ENCODE measurements at places on chromosomes 13 and 19.
A peak's percentile ranks its signal among the peaks of the same experiment; 100 is the strongest.

DNA sequence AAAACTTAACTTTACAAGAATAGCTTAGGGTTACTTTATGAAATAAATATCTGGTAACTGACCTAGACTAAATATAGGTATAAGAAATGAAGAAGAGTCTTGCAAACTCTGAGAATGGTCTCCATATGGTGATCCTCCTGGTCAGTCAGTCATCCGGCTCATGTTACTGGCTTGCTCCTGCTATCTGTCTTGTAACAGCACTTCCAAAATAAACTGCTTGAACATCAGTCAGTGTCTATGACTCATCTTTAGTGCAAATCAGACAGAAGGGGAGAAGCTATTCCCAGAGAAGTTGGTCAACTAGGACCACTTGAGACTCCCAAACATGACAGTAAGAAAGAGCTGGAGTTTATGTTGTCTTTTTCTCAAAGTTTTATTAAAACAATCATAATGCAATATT, 1550.9 kb downstream of the PCDH9 start:
- no peak for DNase-seq

GRCh38 chr19:31574251-31574973, 225.2 kb upstream of the TSHZ3 start:
- no peak for DNase-seq

DNA sequence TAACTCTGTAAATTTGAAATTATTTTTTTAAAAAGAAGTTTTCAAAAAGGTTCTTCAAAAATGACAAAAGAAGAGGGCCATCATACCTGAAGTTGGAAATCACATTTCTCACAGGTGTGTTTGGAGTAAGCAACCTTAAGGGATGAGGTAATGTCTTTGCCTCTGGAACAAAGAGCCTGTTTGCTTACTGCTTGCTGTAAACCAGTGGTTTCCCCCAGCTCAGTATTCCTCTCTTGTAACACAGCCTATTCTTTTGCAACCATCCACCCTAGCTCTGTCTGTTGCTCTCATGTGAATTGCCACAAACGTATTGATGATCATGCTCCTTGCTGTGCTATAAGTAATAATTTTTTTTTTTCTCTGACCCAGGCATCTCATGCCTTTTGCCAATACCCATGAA, 38.1 kb downstream of the UCHL3 start:
- no peak for DNase-seq

DNA sequence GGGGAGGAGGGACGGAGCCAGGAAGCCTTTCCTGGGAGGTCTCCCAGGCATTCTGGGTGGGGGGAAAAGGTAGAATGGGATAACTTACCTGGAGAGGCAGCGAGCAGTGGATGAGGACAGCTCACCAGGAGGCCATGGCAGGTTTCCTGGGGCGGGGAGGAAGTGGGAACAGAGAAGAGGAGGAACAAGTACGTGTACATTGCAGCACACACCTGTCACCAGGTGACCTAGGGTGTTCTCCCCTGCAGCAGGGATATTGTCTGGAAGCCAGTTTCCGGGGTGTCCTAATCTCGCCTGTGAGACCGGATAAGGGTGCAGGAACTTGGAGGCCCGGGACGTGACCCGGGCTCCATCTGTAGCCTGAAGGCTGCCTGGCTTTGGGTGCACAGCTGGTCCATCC, at the start of gene FUT3:
Gene FUT3 (minus strand): TSS at position 148 of the 400 bp plus-strand sequence.
- no peak for DNase-seq

- no peak for DNase-seq
Observed at GRCh38 chr19:45472563-45473366, 5.0 kb downstream of the FOSB start.

GRCh38 chr19:44627631-44628030, 14.3 kb downstream of the IGSF23 start:
- DNase-seq, result no peak

- no peak for DNase-seq
Observed at GRCh38 chr19:8259922-8260247, 48.3 kb downstream of the CD320 start.

GRCh38 chr13:96490496-96490989, 400.6 kb downstream of the HS6ST3 start:
- no peak for DNase-seq

DNA sequence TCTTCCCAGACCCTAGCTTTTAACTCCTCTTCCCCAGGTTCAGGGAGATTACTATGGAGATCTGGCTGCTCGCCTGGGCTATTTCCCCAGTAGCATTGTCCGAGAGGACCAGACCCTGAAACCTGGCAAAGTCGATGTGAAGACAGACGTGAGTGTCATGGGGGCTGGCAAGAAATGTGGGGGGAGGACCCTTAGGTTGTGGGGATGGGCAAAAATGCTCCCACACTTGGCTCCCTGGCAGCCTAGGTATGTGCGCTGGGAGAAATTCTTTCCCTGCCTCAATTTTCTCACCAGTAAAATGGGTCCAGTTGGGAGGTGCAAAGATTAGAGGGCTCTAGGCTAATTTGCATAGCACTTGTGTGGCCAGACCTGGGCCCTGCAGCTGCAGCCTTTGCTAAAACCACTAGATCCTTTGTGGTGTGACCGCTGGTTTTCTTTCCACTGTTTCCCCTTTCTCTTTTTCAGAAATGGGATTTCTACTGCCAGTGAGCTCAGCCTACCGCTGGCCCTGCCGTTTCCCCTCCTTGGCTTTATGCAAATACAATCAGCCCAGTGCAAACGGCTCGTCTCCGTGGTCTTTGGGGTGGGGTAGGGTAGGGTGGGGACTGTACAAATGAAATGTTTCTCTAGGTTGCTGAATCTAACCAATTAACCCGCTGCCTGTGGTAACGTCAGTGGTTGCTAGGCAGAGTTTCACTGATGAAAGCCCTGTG, 959 bp upstream of the RAB4B start:
- DNase-seq, result peak; percentile 92

DNA sequence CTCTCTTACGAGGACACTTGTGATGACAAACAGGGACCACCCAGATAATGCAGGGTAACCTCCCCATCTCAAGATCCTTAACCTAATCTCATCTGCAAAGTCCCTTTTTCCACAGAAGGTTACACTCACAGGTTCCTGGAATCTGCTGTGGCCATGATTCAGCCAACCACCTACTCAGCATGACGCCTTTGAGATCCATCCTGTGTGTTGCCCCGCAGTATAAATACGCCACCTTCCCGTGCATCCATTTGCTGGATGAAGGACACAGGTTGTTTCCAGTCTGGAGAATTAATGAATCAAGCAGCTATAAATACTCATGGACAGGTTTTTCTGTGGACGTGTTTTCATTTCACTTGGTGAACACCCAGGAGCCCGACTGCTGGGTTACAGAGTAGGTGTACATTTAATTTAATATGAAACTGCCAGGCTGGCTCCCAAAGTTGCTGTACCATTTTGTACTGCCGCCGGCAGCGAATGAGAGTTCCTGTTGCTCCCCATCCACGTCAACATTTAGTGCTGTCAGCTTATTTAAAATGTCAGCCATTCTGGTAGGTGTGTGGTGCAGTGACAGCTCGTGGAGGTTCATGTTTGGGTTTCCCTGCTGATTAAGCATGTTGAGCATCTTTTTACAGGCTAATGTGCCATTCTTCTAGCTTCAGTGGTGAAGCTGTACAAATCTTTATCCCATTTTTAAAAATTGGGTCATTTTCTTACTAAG, 40.2 kb downstream of the ELL start:
- DNase-seq, result no peak

- DNase-seq, result no peak
Observed at GRCh38 chr13:111854403-111854802, 212.5 kb upstream of the SOX1 start.

- no peak for DNase-seq
Observed at GRCh38 chr13:71939186-71939585, 72.2 kb upstream of the DACH1 start.

- DNase-seq, result no peak
Observed at GRCh38 chr19:49071860-49072547, 495 bp downstream of the KCNA7 start.

DNA sequence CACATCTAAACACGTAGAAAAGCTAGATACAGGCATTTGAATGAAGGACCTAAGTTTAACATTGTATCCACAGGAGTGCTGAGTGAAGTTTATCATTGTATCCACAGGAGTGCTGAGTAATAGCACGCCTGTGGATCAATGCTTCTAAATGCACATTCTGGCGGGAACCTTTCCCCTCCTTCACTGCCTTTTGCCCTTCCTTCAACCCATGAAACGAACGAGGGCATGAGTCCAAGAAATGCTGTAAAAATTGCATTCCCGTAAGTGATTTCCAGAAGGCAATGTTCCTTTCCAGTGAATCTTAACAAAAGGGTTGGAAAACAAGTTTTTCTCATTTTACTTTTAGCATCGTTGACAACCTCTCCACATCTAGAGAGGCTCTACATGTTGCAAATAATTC, 88.1 kb downstream of the ZDHHC20 start:
- no peak for DNase-seq

GRCh38 chr19:6418562-6418932, 6.1 kb downstream of the KHSRP start:
- DNase-seq, result no peak

DNA sequence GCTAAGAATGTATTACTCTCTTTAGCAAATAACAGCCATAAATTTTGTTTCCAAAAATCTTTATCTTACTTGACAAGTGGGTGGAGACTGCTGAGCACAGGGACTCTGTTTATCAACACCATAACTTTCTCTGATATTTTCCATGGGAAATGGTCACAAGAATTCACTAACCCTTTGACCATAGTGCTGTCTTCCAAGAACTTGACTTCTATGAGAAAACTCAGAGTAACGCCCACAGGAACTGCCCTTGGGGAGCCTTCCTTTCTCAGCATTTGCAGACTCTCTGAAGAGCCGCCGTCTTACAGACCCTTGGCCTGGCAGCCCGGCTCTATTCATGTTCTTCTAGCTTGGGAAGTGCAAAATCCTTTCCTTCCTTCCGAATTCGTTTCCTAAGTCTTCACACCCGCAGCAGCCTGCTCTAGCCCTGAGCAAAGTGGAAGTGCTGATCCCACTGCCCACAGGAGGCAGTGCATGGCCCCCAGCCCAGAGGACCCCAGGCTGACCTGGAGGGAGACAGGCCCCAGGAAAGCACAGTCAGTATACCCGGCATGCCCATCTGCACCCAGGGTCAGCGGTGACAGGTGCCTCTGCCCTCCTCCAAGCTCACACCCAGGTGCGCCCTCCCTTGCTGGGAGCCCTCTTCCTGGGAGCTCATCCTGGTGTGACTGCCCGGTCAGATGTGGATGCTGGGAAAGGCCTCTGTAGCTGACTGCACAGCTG, 10.2 kb downstream of the GAS6 start:
- no peak for DNase-seq

- no peak for DNase-seq
Observed at GRCh38 chr13:73055813-73056564, 2.8 kb upstream of the KLF5 start.

GRCh38 chr19:18190278-18190677, 2.7 kb upstream of the MPV17L2 start:
- no peak for DNase-seq

GRCh38 chr13:33224686-33225085, 60.9 kb downstream of the STARD13 start:
- DNase-seq, result no peak

DNA sequence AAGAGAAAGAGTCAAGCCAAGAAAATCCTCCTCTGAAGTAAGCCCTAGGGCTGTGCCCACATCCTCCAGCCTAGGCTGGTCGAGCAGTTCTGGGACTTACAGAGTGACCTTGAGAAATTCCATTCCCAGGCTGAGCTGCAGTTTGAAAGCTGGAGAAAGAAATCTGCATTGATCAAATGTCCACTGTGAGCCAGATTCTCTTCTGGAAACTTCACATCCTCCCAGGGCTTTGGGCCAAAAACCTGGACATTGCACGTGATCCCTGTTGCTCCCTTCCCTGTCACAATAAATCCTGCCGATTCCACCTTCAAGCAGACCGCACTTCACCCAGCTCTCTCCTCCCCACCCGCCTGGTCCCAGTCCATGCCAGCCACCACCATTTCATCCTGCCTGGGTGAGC, 15.7 kb downstream of the TMEM143 start:
- no peak for DNase-seq

GRCh38 chr19:47141695-47142094, 11.1 kb downstream of the SAE1 start:
- DNase-seq, result no peak

DNA sequence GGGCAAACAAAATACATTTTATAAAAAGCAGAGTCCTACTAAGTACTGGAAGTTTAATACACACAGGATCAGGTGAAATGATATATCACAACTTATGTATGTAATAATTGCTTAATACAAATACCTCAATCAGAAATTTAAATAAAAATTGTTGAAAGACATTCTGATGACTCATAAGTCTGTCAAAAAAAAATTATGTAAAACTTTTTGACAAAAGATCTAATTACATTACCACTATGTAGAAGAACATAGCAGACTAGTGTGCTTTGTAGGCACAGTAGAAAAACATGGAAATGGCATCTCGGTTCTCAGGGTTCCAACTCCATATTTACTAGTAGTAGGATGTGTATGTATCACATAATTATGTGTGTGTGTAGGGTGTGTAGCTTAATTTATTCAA, 156.2 kb downstream of the DNAJC3 start:
- DNase-seq, result no peak

DNA sequence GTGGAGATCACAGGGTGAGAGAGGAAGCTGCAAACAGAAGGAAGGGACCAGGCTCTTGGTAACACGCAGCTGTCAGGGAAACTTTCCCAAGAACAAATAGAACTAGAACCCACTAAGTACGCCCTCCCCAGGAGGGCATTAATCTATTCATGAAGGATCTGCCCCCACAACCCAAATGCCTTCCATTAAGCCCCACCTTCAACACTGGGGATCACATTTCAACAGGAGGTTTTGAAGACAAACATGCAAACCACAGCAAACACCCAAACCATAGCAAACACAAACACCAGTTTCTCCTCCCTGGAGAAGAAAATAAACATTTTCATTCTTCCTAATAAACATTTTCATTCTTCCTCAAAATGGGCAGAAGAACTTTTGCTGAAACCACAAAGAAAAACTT, 329.6 kb downstream of the EFNB2 start:
- no peak for DNase-seq

DNA sequence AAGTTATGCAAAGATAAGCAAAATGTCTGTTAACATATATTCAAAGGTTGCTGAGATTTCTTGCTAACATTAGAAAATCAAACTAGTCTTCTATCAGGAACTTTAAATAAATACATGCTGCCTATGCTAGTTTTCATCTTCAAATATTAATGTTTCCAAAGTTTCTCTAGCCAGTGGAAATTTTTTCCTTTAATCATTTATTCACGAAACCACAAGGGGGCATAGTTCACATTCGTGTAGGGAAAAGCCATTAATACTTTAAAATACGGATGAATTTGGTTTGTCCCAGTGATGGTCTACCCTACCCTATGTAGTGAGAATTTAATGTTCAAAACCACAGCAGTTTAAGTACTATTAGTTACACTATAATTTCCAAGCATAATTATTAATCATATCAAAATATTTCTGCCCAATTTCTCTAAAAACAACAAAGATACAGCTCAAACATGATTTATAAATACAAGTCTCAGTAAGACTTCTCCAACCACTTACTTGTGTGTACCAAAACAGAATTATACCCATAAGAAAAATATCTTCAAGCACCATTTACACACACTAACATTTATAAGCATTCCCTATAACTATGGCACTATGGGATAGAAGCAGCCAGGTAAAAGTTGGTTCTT, 16.2 kb downstream of the NUFIP1 start:
- DNase-seq, result peak; percentile 5
